Smooth muscle cell of the pulmonary artery (primary cell): ENCODE measurements at places on chromosomes 1 and 21. TPM values are rescaled to one million over a fixed set of nuclear protein-coding genes. Genes with fewer than 3 reads are reported as not detected.

The KRTAP21-2 gene
- not detected in 2 replicates for total RNA-seq

The EFCAB14 gene
- total RNA-seq: 52.5 and 69.3 TPM in 2 replicates

The PLA2G2A gene
- not detected in 2 replicates for total RNA-seq

The DHX9 gene
- total RNA-seq: 96.3 and 114 TPM in 2 replicates

The MLLT11 gene
- total RNA-seq: 4.5 and 8.2 TPM in 2 replicates

The CD52 gene
- total RNA-seq: not detected in 2 replicates

The ENAH gene
- 107 and 160 TPM in 2 replicates for total RNA-seq

The ZBTB37 gene
- total RNA-seq: 10.9 and 11.3 TPM in 2 replicates

The RIIAD1 gene
- total RNA-seq: not detected in 2 replicates

The LENEP gene
- 0.33 TPM in 1 of 2 replicates, not detected in the other for total RNA-seq

The C1orf50 gene
- total RNA-seq: 2.9 and 3.3 TPM in 2 replicates

The NHLH1 gene
- 0.07 TPM in 2 replicates for total RNA-seq

The TMEM52 gene
- total RNA-seq: 0.20 and 0.43 TPM in 2 replicates

The ADGRB2 gene
- 14.1 and 16.7 TPM in 2 replicates for total RNA-seq

The FALEC gene
- 0.23 and 0.33 TPM in 2 replicates for total RNA-seq

The CLCA1 gene
- not detected in 2 replicates for total RNA-seq

The OR2L3 gene
- not detected in 2 replicates for total RNA-seq

The CLEC20A gene
- total RNA-seq: not detected in 2 replicates

The KANK4 gene
- 0.07 and 5.3 TPM in 2 replicates for total RNA-seq

The CD1B gene
- total RNA-seq: not detected in 2 replicates

The KRTAP22-1 gene
- not detected in 2 replicates for total RNA-seq

The MPL gene
- total RNA-seq: not detected in 2 replicates

The PPT1 gene
- total RNA-seq: 63.6 and 66.4 TPM in 2 replicates

The GRHL3 gene
- total RNA-seq: 0.03 TPM in 1 of 2 replicates, not detected in the other
